ENCODE measurements at places on chromosomes 2 and 18.

GRCh38 chr2:119366161-119366648 is 429 bp downstream of the C2orf76 start:
- peak; percentile 47 for DNase-seq

GRCh38 chr2:136358576-136358975 is 240.6 kb upstream of the CXCR4 start:
- no peak for DNase-seq

GRCh38 chr2:98849113-98849512 is 86.9 kb downstream of the CRACDL start:
- DNase-seq = no peak

GRCh38 chr2:17790536-17790935 is 25.7 kb upstream of the MSGN1 start:
- DNase-seq = no peak

GRCh38 chr2:85698184-85698879 is 4.2 kb downstream of the GNLY start:
- DNase-seq = no peak

DNA sequence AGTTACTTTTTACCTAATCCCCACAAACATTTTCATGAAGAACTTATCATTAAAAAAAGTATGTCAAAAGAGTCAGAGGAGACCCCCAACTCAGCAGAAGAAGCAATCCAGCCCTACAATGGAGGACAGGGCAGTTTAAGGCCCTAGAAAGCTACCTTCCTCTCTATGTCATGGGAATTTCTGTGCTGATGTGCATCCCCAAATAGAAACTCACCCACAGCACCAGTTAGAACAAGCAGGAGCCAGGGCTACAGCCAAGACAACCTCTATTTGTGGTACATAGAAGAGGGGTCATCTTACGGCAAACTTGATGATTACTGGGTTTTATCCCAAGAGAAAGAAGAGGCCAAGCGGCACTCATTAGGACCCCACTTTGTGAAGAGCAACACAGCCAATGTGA is 160.9 kb upstream of the CCDC150 start:
- no peak for DNase-seq

DNA sequence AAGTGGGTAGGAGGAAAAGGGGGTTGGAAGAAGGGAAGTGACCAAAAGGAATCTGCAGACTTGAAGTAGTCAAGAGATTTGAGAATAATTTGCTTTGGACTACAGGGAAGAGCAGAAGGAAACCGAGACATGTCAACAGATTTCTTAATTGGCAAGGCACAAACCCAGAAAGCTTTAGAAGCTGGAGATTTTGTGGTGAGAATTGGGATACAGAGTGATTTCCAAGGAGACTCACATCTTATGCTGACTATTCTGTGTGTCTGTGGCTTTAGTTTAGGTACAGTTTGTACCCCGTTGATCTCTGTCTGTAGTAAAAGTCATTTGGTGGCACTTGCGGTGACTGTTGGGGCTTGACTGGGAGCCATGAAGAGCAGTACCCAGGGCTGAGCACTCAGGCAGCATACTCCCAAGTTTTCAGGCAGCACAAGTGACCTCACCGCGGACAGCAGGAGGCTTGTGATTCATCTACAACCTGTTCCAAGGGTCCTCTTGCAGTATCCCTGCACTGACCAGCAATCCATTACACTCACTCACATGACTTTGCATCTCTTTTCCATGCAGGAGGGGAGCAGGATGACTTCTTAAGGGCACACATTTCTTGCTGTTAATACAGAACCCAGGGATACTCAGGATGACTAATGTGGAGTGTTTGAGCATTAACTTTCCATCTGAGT is 97.1 kb upstream of the TNP1 start:
- no peak for DNase-seq

DNA sequence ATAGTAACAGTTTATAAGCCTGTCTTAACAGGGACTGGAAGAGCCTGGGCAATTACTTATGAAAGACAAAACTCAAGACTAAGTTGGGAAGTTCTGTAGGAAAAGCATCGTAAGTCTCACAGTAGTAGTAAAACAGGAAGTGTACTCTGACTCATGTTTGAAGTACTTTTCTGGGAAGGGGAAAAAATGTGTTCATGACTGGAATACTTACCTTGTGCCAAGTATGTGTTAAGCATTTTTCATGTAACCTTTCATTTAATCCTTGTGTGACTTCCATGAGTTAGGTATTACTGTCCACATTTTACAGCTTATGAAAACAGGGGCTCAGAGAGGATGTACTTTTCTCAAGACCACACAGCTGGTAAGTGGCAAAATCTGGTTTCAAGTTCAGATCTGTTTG is 13.7 kb upstream of the SKOR2 start:
- DNase-seq = peak; percentile 14

- no peak for DNase-seq
Observed at GRCh38 chr2:237083026-237083425, 2.7 kb upstream of the COPS8 start.

DNA sequence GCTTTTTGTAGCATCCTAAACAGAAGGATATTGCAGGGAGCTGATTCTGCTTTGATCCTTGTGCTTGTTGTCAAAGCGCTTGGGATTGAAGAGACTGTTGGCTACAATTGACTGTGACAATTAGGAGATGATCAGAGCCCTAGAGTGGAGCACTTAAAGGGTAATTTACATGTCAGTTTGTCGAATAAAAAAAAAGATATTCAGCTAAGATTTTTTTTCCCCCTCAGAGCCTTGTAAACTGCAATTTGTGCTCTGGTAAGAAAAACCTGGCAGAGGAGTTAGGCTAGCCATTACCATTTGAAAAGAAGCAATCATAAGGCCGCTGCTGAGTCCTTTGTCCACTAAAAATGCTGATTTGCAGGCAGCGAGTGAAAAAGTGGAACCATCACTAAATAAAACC is 47.8 kb upstream of the ZEB2 start:
- DNase-seq = no peak

DNA sequence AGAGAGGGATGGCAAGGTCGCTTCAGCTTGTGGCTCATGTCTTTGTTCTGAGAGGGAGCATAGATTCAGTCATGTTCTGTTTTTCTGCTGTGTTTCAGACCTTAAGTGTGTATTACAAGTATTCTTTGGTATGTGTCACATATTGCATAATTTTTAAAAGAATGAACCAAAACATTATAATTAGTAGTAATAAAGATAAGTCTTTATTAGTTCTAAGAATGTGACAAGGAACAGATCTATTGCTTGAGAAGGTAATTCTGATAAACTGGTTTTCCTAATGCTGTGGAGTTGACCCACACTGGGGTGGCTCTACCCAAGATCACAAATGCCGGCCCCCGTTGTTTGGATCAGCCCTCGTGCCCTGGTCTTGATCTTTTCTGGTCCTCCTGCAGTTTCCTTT is 124.3 kb upstream of the FOSL2 start:
- DNase-seq = peak; percentile 69

DNA sequence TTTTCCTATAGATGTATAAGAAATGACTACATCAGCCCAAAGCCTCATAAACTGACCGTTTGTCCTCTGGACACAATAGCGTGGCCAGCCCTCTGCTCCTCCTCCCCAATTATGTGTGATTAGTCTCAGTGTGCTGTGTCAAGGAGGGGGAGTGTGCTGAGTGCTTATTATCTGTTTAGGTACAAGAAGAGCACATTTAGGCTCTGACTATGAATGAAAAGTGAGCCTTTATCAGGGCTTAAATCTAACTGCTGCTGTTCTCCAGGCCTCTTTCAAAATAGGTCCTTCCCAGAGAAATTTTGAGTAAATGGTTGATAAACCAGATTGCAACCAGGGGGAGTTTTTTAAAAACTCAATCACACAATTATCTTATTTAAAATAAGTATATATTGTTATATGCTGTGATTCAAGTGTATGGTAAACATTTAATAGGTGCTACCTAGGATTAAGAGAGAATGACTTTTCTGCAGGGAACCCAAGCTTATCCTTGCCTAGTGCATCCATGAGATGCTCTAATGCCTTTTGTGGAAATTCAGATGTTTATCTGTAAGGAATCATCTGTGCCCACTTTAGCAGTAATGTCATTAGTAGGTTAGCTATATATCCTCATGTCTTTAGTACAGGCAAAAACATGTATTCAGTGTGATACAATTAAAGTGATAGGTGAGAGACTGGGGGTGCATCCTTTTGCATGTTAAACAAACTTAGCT is 168.7 kb upstream of the SIX3 start:
- DNase-seq = no peak

- DNase-seq = peak; percentile 8
Observed at GRCh38 chr2:233643128-233643527, 6.9 kb downstream of the UGT1A10 start.

GRCh38 chr18:63928331-63928730 is 20.6 kb downstream of the SERPINB10 start:
- DNase-seq = no peak

DNA sequence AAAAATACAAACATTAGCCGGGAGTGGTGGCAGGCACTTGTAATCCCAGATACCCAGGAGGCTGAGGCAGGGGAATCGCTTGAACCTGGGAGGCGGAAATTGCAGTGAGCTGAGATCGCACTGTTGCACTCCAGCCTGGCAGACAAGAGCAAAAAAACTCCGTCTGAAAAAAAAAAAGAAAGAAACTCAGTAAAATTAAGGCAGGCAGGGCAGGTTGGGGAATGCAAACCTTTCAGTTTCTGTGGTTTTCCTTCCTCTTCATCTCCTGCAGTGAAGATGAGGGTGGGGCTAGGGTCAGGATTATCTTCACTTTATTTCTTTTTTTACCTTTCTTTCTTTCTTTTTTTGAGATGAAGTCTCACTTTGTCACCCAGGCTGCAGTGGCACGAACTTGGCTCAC is 43.2 kb upstream of the PSME4 start:
- DNase-seq = no peak

GRCh38 chr18:32445846-32446245 is 24.8 kb downstream of the GAREM1 start:
- no peak for DNase-seq
